ENCODE measurements at places on chromosomes 7 and 10.

GRCh38 chr10:114766470-114766869 is 55.1 kb upstream of the FHIP2A start:
- no peak for DNase-seq

DNA sequence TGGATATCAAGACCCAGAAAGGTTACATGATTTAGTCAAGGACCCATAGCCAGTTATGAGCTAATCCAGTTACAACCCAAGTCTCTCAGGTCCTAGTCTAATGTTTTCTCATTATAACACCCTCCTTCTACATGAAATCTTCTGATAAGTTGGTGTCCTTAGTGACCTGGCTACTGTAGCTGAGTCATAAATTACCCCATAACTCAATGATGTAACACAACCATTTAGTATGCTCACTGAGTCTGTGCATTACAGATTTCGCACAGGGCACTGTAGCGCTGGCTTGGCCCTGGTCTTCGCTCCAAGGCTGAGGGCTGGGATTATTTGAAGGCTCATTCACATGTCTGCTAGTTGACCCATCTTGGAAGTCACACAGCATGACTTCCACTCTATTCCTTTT is 36.0 kb upstream of the GLCCI1 start:
- DNase-seq = no peak

- DNase-seq = no peak
Measured at GRCh38 chr7:151272405-151272804, 23.9 kb upstream of the SMARCD3 start.

DNA sequence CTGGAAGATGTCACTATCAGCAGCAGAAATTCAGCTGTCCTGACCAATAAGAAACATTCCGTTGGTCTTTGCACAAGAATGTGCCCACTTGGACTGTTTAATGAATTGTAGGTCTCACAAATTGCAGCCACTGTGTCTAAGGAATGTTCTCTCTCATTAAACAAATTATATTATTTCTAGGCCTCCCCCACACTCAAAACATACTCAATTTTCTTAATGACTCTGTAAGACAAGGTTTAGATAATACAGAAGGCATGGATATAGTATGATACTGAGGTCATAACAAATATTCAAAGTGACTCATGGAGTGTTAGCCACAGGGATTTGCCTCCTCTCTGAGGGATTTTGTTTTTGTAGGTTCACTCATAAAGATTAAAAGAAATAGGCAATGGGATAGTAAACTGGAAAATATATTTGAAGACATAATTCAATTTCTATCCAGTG is 197.5 kb downstream of the PTN start:
- no peak for DNase-seq
